ENCODE measurements at places on chromosomes 2 and 18. TPM values are rescaled to one million over a fixed set of nuclear protein-coding genes. Genes with fewer than 3 reads are reported as not detected.

G6PC2 gene
- total RNA-seq, result not detected

TP53I3 gene
- total RNA-seq, result 51.3 TPM

GCFC2 gene
- 36.7 TPM for total RNA-seq

GPR39 gene
- not detected for total RNA-seq

NETO1 gene
- total RNA-seq, result not detected
